T-helper 17 cell (primary cell): ENCODE measurements at places on chromosomes 16 and 17. TPM values are rescaled to one million over a fixed set of nuclear protein-coding genes. Genes with fewer than 3 reads are reported as not detected.

DNA sequence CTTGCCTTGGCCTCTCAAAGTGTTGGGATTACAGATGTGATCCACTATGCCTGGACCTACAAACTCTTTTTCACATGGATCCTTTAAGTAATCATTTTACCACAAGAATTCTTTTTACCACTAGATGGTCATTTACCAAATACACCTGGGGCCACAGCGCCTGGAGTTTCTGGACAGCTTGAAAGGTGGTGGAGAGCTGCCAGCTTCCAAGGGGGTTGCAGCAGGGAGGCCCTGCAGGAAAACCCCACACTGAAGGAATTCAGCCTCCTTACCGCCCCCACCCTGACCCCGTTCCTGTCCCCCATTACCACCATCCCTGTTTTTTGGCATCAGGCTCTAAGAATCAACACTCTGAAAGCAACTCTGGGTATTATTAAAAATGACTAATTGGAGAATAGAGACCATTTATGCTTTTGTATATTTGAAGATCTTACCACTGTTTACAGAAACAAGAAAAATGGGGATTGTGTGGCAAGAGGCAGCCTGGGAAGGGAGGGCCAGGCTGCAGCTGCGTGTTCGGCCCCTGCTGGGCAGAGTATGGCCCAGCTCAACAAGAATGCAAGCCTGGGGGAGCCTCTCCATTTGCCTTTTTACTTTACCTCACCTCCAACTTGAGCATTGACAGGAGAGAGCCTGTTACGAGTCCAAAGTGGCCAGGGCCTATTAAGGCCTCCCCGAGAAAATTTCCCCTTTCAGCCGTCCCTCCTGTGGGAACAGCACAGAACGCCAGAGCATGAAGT is 209.9 kb downstream of the ZFHX3 start:
- no peak for DNase-seq

DNA sequence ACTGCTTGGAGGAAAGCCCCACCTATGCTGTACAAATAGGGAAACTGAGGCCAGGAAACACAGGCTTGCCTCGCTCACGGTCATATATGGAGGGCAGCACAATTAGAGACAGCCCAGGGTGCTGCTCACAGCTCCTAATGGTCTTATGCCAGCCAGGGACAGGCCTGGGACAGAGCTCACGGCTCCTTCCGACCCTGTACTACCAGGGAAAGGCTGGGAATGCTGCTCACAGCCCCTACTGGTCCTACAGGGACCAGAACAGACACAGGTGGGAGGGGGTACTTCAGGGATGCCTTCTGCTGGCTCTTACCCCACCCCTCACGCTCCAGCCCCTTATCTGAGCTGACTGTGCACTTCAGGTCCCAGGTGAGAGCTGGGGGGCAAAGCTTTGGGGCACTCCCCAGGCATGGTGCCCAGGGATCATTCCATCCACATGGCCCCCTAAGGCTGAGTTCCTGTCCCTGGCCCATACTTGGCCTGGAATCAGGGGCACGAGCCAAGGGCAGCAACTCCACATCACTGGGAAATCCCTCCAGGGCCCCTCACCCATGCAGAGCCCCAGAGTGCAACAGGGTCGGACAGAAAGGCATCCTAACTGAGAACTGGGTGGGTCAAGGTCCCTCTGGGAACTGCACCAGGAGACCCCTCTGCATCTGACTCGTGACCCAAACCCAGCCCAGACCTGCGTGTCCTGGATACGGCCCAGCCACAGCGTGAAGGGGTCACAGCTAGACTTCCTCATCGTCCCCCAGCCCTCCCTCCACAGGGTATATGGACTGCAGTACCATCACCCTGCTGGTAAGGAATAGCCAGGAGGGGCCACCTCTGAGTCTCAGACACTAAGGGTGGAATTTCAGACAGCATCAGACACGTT is 5.9 kb downstream of the RHBDF1 start:
- DNase-seq: no peak

GRCh38 chr17:41037853-41038350 is 3.2 kb upstream of the KRTAP1-3 start:
- DNase-seq: no peak

DNA sequence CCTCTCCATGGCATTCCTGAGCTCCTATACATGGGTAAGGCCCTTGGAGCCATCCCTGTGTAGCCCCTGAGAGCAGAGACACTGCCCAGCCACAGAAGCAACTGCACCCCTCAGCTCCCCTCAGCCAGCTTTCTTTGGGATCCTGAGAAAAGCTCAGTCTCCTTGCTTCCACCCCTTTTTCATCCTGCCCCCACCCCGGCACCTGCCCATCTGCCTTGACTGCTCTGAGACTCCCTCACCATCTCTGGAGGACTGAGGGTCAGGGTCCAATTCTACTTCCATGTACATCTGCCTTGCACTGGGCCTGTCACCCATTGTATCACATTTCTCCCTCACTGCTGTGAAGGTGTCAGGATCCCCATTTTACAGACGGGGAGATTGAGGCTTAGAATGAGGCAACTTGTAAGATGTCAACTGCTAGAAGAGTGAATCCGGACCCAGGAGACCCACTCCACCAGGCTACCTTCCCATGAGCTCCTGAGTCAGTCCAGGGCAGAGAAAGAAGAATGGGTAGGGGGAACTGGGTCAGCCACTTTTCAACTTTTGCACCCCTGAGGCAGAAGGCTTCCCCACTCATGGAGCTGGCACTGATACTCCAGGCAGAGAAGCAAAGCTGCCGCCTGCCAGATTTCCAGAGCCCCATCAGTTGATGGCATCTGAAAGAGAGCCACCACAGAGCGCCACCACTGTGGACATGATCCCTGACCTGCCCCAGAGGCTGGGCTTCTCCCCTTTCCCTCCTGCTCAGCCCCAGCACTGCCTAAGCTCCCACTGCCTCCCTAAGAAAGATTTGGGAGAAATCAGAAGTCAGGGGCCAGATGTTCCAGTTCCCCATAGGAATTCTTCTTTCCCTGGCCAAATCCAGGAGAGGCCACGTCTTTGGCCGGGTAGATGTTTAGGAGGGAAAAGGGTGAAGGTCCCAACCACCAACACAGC is 135.4 kb downstream of the TMEM132E start:
- DNase-seq: no peak

- DNase-seq: no peak
These were observed 24.1 kb downstream of the BAHCC1 start for GRCh38 chr17:81419319-81419885.

DNA sequence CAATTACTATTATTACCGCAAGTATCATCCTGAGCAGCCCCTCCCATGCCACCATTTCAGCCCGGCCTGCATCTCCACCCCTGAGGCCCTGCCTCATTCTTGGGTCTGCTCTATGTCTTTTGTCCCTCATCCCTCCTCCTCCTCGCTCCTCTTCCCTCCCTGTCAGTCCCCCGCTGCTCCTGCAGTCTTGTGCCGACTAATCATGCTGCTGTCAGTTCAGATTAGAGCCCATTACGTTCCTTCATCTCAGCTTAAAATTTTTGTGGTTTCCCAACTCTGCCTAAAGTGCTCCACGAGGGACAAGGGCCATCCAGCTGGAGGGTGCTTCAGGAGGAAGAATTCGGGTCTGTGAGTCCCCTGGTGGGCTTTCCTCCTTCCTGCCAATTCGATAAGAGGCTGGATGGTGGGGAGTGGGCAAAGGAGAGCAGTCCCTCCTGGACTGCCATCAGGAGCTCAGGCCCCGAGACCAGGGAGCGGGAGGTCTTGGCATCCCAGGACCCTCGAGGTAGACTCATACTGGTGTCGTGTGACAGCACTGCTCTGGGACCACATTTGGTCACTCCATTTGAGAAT is 32.9 kb upstream of the GOSR2 start:
- DNase-seq: no peak

- DNase-seq: no peak
These were observed 86.3 kb upstream of the TOM1L1 start for GRCh38 chr17:54814371-54814770.

The RNF157 gene
- 45.3 TPM for total RNA-seq

The SHPK gene
- 6.4 TPM for total RNA-seq

The PMP22 gene
- total RNA-seq: not detected

The ZG16B gene
- not detected for total RNA-seq

The HOXB6 gene
- total RNA-seq: not detected

The CA4 gene
- total RNA-seq: not detected
